ENCODE measurements at places on chromosomes 6 and 20.

GRCh38 chr6:53530346-53530745 is 14.6 kb downstream of the GCLC start:
- no peak for DNase-seq

- no peak for DNase-seq
These were observed 38.9 kb downstream of the RPP40 start for GRCh38 chr6:4964675-4965561.

DNA sequence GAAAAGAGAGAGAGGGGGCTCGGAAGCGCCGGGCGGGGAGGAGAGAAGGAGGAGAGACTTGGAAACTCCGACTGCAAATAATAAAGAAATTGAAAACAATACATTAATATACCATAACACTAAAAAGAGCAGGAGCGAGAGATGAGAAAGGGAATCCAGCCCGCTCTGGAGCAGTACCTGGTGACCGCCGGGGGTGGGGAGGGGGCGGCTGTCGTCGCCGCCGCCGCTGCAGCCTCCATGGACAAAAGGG is 338 bp downstream of the E2F3 start:
- DNase-seq, result no peak

DNA sequence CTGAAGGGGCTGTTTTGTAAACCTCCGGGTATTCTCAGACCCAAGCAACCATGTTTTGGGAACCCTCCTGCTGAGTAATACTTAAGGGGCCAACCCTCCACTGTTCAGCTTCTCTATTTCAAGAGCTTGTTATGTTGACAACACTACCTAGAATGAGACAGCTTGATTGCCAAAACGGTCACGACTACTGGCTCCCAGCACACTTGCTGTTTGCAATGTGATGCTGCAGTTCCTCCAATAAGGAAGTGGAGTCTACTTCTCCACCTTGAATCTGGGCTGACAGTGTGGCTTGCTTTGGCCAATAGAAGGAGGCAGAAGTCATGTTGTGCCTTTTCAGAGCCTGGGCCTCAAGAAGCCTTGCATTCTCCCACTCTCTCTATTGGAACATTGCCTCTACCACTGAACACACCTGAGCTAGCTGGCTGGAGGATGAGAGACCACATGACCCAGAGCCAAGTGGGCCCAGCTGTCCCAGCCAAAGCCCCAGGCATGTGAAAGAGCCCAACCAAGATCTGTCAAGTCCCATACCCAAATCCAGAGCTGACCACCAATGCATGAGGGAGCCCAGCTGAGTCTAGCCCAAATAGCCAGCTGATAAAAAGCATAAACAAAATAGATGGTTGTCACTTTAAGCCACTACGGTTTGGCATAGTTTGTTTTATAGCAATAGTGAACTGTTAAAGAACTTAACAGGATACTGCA is 108.0 kb downstream of the PRND start:
- DNase-seq, result no peak

All from stimulated activated CD8-positive, alpha-beta memory T cell treated with anti-CD3 and anti-CD28 coated beads, Interleukin-4, amount 100 ng/mL, for 1 hour (primary cell).